Parietal lobe (tissue), 2 donors: ENCODE measurements at places on chromosomes 5 and 9. TPM values are rescaled to one million over a fixed set of nuclear protein-coding genes. Genes with fewer than 3 reads are reported as not detected.

Gene GABRA1
- 17.2 TPM for total RNA-seq

Gene KIF4B
- 0.63 TPM for total RNA-seq

Gene IL13
- not detected for total RNA-seq

Gene CARD6
- 0.63 TPM for total RNA-seq

Gene GMCL2
- total RNA-seq, result not detected

Gene SOWAHA
- 3.1 TPM for total RNA-seq

Gene CCL28
- 0.94 TPM for total RNA-seq

Gene SLCO4C1
- 0.63 TPM for total RNA-seq

Gene STPG3
- total RNA-seq, result not detected

Gene NPR2
- total RNA-seq, result 19.4 TPM

Gene RAD23B
- total RNA-seq, result 68.9 TPM

Gene CDC23
- 36.3 TPM for total RNA-seq

Gene TJP2
- total RNA-seq, result 9.7 TPM

Gene BRINP1
- total RNA-seq, result 69.2 TPM

Gene APBB3
- 61.7 TPM for total RNA-seq

Gene AFAP1L1
- total RNA-seq, result 5.9 TPM

Gene AGXT2
- not detected for total RNA-seq

Gene ADAMTSL2
- 3.8 TPM for total RNA-seq

Gene TNFSF15
- total RNA-seq, result under 0.01 TPM

Gene PCDHB15
- total RNA-seq, result 32.9 TPM

Gene DND1
- 1.3 TPM for total RNA-seq

Gene NRG2
- total RNA-seq, result 8.1 TPM

Gene SHISAL2B
- not detected for total RNA-seq

Gene BTNL8
- not detected for total RNA-seq

Gene ORM1
- total RNA-seq, result not detected

Gene RGMB
- total RNA-seq, result 73.2 TPM
